GM23338 (cell line): ENCODE measurements at places on chromosomes 4 and X. TPM values are rescaled to one million over a fixed set of nuclear protein-coding genes. Genes with fewer than 3 reads are reported as not detected.

TEC gene
- polyA plus RNA-seq, result 1.9 and 2.9 TPM in 2 replicates

SEL1L3 gene
- polyA plus RNA-seq, result 17.1 and 19.3 TPM in 2 replicates

TMSB15A gene
- polyA plus RNA-seq, result 230 and 247 TPM in 2 replicates

F9 gene
- not detected in 2 replicates for polyA plus RNA-seq

TMLHE gene
- 9.3 and 9.6 TPM in 2 replicates for polyA plus RNA-seq

LRIT3 gene
- not detected in 2 replicates for polyA plus RNA-seq

PLAC1 gene
- polyA plus RNA-seq, result 0.50 and 0.89 TPM in 2 replicates

LINC00632 gene
- 23.6 and 25.2 TPM in 2 replicates for polyA plus RNA-seq

SLC49A3 gene
- 1.1 and 1.3 TPM in 2 replicates for polyA plus RNA-seq

MRPL1 gene
- polyA plus RNA-seq, result 45.7 and 46.5 TPM in 2 replicates

CFI gene
- not detected in 2 replicates for polyA plus RNA-seq

RHOXF2 gene
- 0.27 and 0.66 TPM in 2 replicates for polyA plus RNA-seq

NR3C2 gene
- 1.1 and 1.2 TPM in 2 replicates for polyA plus RNA-seq

DOK7 gene
- 0.31 and 0.34 TPM in 2 replicates for polyA plus RNA-seq

WNK3 gene
- 51.5 and 57.5 TPM in 2 replicates for polyA plus RNA-seq

LGI2 gene
- 0.63 and 0.82 TPM in 2 replicates for polyA plus RNA-seq

PTPN13 gene
- 11.5 and 12.6 TPM in 2 replicates for polyA plus RNA-seq

RAB39B gene
- polyA plus RNA-seq, result 6.2 and 6.8 TPM in 2 replicates

ATP1B4 gene
- not detected in 2 replicates for polyA plus RNA-seq

RBMXL3 gene
- polyA plus RNA-seq, result not detected in 2 replicates

PPP2R3B gene
- 50.1 and 54.8 TPM in 2 replicates for polyA plus RNA-seq

AP1AR gene
- polyA plus RNA-seq, result 17.5 and 18.5 TPM in 2 replicates

MED12 gene
- polyA plus RNA-seq, result 6.9 and 7.1 TPM in 2 replicates

BCLAF3 gene
- polyA plus RNA-seq, result 6.5 and 7.5 TPM in 2 replicates

ZIC3 gene
- 29.9 and 30.8 TPM in 2 replicates for polyA plus RNA-seq

EXOSC9 gene
- polyA plus RNA-seq, result 95.2 and 105 TPM in 2 replicates

GAGE12H gene
- not detected in 2 replicates for polyA plus RNA-seq

NWD2 gene
- not detected in 2 replicates for polyA plus RNA-seq

PDHA1 gene
- polyA plus RNA-seq, result 201 and 257 TPM in 2 replicates

BEND2 gene
- not detected in 2 replicates for polyA plus RNA-seq

MAGEA12 gene
- polyA plus RNA-seq, result 0.24 TPM in 1 of 2 replicates, not detected in the other

FUNDC1 gene
- 42.2 and 44.0 TPM in 2 replicates for polyA plus RNA-seq

FSTL5 gene
- polyA plus RNA-seq, result 0.06 and 0.10 TPM in 2 replicates

USP51 gene
- polyA plus RNA-seq, result 2.8 and 3.5 TPM in 2 replicates

BMX gene
- not detected in 2 replicates for polyA plus RNA-seq
